ENCODE measurements at places on chromosomes 6 and 20.

GRCh38 chr6:96499781-96500180 lies 21.8 kb upstream of the UFL1 start:
- no peak for DNase-seq

DNA sequence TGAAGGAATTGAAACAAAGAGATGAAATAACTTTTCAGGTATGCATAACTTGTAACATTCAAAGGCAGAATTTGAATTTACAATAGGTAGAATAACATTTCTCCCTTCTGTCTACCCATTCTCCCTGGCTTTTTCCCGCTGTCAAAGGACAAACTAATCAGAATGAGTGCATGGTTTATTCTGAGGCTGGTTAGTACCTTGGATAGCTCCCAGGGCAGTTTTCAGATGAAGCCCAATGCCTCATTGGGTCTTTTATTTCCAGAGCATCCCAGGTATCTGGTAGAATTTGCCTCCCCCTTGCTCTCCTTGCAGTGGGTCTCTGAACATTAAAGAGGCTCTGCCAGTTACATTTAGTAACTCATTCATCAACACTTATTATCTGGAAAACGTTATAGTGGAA lies 665.5 kb downstream of the BCKDHB start:
- DNase-seq: peak; percentile 31

DNA sequence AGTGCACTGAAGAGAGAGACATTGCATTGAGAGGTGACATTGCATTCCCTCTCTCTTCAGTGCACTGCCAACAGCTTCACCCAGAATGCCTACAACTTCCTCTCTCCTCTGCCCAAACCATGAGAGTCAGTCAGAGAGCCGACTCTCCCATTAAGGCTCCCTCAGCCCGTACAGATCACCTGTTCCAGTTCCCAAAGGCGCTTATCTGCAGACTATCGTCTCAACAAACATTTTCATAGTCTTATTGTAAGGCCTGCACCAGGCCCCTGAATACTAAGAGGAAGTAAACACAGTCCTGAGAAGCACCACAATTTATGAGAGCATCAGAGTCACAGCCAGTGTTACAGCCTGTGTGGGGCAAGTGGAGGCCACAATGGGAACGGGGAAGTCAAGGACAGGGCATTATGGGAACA lies 53.7 kb downstream of the GFOD1 start:
- DNase-seq: no peak

- no peak for DNase-seq
Measured at GRCh38 chr20:18992418-18992817, 178.8 kb downstream of the SCP2D1 start.

DNA sequence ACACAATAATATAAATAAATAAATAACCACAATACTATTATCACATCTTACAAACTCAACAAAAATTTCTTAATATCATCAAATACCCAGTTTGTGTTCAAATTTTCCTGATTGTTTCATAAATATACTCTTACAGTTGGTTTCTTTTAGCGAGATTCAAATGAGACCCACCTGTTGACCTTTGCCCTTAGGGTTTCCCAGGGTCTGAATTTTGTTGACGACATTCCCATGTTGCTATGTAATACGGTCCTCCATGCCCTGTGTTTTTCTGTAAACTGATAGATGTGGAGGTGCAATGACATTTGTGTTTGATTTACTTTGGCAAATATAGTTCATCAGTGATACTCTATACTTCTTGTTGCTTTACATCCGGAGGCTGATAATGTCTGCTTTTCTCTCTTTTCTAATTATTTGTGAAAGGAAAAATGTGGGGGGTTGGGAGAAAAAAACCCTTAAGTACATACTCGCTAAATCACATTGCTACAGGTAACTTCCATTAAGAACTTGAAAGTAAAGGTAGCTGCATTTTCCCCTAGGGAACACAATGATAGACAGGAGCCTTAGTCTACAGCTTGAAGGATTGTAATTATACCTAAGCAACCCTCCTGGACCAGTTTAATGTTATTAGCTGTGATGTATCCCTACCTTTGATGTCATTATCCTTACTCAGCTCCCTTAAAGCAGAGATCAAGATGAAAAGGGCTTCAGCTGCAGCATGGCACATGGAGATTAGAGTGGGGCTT lies 6.6 kb downstream of the MOG start:
- DNase-seq: no peak

GRCh38 chr6:144497650-144498049 lies 212.5 kb downstream of the UTRN start:
- no peak for DNase-seq

- peak; percentile 82 for DNase-seq
Measured at GRCh38 chr6:32154514-32155161, 697 bp downstream of the PPT2 start.

DNA sequence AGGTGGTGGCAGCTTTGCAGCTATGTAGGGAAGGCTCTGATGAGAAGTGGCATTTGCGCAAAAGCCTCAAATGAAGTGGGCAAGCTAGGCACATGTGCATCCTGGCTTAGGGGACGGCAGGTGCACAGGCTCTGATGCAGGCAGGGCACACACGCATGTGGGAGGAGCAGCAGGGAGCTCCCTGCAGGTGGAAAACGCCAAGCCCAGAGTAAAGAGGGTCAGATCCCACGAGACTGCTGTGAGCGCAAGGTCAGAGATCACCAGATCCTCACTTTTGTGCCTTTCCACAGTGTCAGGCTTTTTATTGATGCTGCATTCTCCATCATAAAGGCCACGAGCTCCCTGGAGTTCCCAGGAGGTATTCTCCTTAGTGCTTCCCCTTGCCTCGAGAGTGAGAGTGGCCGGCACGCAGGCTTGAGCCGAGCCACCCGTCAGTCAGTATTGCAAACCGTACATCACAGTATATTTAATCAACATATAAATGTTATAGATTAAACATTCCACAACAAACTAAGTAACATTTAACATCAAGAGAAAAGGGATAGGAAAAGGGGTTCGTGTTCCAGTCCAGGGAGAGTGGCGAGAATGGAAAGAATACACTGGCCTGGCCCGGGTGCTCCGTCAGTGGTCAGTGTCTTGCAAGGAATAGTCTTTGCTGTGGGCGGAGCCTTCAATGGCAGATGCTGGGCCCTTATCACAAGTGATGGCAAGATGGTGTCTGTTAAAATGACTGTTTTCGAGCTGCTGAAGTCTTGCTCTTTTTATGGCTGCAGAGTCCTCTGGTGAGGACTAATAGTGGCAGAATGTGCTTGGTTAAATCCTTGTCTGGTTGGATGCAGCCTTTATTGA lies 109.4 kb downstream of the SYNDIG1 start:
- no peak for DNase-seq

GRCh38 chr6:144321839-144322591 lies 36.9 kb downstream of the UTRN start:
- DNase-seq: no peak

DNA sequence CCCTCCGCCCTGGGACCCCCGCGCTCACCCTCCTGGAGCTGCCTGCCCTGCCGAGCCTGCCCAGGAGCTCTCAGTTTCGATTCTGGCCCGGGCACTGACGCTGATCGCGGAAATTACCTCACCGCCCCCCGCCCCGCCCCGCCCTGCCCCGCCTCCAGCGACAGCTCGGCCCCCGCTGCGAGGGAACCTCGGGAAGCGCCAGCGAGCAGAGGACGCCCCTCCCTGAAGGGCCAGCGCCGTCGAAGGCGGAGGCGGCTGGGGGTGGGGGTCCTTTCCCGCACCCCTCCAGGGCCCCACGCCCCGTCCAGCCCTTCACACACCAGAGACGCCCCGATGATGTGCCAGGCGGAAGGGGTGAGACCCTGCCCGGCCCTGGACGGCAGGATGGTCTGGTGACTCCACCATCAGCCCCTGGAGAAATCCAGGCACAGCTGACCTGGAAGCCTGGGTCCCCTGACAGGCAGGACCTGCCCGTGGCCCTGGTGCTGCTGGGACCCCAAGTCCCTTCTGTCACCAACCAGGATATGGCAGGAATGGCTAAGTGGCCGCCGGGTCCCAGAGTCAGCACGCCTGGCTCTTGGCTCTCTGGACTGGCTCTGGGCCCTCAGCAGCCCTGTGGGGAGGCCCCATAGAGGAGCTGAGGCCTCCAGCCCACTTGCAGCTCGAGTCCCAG lies at the start of gene HELZ2:
Gene HELZ2, minus strand, starts transcription at position 84 of the 673 bp plus-strand sequence. CDS start 1,854 bp downstream, outside the sequence.
- peak; percentile 88 for DNase-seq

DNA sequence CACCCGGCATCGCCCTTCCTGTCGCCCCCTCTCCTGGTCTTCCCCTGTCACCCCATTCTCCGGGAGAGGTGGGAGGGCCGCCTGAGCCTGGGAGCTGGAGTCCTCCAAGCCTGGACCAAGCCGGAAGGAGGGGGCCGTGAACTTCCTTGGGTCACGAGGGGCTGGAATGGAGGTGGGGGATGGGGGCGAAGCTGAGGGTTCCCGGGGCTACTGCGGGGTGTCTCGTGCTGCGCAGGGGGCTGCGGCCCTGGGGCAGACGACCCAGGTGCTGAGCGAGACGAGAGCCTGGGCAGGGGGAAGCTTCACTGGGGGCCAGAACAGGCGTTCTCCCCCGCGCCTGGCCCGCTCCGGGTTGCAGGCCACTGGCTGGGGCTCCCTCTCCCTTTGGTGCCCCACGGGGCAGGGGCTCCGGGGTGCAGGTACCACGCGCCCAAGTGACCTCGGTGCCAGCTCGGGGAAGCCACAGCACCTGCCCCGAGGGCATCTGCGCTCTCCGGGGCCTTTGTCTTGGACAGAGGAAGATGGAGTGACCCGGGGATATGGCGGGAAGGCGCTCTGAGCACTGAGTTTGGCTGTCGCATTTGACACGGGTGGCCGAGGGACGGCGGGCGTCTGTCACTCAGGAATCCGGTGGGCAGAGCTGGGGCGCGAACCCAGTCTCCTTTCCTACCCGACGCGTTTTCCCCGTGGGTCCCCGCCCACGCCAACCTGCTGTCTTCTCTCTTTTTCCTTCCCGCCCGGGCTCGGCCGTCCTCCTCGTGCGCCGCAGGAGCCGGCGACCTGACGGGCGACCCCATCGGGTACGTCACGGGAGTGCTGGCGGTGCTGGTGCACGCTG lies 1.2 kb downstream of the SLC35D3 start:
- peak; percentile 21 for DNase-seq

- DNase-seq: no peak
Measured at GRCh38 chr6:3517350-3517749, 60.5 kb upstream of the SLC22A23 start.

DNA sequence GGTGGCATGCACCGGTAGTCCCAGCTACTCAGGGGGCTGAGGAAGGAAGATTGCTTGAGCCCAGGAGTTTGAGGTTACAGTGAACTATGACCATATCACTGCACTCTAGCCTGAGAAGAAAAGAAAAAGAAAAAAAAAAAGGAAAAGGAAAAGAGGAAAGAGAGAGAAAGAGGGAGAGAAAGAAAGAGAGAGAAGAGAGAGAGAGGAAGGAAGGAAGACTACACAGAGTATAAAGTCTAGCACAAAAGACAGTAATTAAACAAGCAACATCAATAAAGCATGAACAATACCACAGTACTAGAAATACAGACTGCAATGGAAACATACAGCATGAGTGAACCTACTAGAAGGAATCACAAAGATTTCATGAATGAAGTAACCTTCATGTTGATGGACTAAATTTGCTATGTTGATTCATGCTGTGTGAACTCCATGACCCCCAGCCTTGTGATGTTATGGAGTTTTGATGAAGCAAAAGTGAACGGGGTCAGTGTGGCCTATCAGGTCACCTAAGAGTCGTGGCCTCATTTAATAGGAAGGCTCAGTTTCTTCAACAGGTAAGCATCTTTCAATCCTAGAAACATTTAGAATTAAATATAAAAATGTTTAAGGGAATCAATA lies 57.6 kb downstream of the NUDT3 start:
- no peak for DNase-seq

DNA sequence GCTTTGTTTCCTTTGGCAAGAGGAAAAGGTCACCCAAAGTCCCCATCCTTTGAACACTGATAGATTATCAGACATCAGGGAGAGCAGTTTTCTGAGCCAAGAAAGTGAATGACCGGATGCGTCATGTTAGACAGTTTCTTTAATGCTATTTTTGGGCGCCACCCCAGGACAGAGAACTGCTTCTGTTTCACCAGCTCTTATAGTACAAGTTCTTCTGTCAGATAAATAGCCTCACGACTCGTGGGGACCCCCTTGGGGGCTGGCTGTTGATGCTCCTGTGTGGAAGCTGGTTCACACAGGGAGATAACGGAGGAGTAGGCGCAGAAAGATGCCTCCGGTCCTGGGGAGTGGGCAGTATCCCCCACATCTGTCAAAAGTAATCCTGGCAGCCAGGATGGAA lies 54.6 kb downstream of the NPEPL1 start:
- no peak for DNase-seq

- DNase-seq: no peak
Measured at GRCh38 chr20:50992336-50992732, 30.6 kb downstream of the KCNG1 start.

DNA sequence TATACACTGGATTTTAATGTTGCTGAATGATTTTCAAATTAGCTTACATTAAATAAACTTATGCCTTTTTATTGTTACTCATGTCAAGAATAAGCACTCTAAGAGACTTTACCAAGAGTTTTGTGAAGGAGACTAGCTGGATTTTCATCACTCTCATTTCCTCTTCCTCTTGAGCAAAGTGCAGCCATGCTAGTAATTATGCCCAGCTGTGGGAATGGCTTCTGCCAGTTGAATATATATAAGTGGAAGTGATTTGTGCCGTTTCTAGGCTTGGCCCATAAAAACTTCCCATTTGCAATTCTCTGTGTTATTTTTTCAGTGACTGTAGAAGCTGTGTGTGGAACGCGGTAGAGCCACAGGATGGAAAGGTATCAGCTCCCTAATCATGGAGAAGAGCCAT lies 255.8 kb downstream of the HDGFL1 start:
- DNase-seq: no peak

DNA sequence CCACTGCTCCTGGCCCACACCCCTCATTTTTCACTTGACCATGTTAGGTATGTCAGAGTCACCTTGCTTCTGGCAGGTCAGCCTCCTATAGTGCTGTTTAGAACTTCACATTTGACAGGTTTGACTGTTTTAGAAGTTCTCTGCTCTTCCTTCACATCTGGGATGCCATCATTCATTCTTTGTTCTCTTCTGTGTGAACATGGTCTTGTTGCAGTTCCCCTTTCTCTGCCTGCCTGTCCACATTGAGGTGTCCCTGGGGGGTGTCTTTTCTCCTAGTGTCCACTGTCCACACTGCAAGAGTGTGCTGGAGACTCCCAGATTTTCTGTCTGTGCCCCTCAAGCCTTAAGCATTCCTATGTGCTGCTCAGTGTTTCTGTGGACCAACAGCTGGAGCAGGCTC lies 89.5 kb downstream of the JARID2 start:
- DNase-seq: no peak

GRCh38 chr20:63508072-63508768 lies 9.3 kb upstream of the EEF1A2 start:
- DNase-seq: no peak

DNA sequence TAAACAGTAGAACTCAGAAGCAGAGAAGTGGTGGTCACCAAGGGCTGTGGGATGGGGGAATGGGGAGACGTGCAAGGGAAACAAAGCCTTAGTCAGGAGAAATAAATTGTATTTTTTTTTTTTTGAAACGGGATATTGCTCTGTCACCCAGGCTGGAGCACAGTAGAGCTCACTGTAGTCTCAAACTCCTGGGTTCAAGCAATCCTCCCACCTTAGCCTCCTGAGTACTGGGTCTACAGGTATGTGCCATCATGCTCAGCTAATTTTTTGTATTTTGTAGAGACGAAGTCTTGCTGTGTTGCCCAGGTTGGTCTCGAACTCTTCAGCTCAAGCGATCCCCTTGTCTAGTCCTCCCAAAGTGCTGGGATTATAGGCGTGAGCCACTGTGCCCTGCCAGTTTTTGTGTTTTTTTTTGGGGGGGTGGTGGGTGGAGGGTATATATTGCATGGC lies 3.4 kb downstream of the HSPA1B start:
- no peak for DNase-seq

GRCh38 chr20:12977328-12978125 lies 31.2 kb upstream of the SPTLC3 start:
- DNase-seq: no peak
